ENCODE measurements at places on chromosomes 6 and 20.

GRCh38 chr6:52263709-52264540 is 19.6 kb upstream of the IL17F start:
- peak; percentile 46 for DNase-seq

GRCh38 chr20:16444057-16444777 is 129.0 kb downstream of the KIF16B start:
- DNase-seq = no peak

- DNase-seq = no peak
These were observed 83.7 kb upstream of the ZNF322 start for GRCh38 chr6:26743157-26743821.

- no peak for DNase-seq
These were observed 348.1 kb upstream of the CITED2 start for GRCh38 chr6:139722530-139722929.

Data from stimulated activated CD4-positive, alpha-beta T cell treated with anti-CD3 and anti-CD28 coated beads, TNF-alpha, amount 100 ng/mL, for 4 hours (primary cell).